ENCODE measurements at places on chromosomes 12 and 14.

DNA sequence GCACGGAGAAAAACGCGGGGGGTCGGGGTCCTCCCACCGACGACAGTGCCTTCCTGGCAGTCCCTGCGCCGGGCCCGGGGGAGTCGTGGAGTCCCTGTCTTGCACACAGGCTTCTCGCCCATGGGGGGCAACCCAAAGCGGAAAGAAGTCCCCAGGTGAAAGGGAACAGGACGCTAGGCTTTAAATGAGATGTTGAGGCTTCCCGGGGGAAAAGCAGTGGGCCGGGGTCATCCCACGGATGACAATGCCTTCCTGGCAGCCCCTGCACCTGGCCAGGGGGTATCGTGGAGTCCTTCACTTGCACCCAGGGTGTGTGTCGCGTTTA, 162.9 kb upstream of the ALG10B start:
- no peak for DNase-seq

DNA sequence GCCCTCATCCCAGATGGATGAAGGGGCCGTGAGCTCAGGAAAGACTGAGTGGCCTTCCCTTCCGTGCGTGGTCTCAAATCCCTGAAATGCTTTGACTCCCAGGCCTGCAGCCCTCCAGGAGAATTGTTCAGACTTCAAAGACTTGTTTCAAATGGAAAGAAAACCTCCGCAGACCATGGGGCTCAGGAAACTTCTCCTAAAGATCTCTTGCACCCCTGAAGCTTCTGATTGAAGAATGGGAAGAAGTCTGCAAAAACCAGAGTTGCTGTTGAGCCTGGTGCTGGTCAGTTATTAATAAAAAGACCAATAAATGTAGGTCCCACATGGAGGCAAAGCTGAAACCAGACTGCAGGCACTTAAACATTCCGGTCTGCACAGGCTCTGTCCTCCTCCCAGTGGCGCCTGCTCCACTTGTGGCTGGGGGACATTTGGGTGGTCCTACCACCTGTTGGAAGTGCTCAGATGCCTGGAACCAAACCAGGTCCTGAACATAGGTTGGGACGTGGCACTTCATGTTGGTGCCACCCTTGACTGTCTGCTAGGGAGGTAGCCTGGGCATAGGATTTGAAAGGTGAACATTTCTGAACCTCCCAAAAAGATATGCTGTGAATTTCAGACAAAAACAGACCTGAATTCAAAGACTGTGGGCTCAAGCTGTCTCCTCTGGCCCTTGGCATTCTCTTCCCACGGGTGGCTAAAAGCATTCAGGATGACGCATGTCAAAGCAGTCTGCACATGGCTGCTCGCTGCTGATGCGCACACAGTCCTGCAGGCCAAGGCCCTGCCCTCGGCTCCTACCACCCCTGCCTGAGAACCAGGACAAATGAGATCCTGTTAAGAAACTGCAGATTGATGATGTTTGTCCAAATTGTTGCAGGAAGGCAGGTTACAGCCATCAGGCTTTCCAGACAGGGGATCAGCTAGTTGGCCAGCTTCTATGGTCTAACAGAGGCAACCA, 36.2 kb upstream of the MEG3 start:
- DNase-seq, result no peak

- DNase-seq, result no peak
Observed at GRCh38 chr14:66041582-66041981, 444.6 kb upstream of the CCDC196 start.

- no peak for DNase-seq
Observed at GRCh38 chr12:3630621-3631271, 122.2 kb downstream of the CRACR2A start.

GRCh38 chr12:97301576-97301975, 161.0 kb upstream of the RMST start:
- no peak for DNase-seq

DNA sequence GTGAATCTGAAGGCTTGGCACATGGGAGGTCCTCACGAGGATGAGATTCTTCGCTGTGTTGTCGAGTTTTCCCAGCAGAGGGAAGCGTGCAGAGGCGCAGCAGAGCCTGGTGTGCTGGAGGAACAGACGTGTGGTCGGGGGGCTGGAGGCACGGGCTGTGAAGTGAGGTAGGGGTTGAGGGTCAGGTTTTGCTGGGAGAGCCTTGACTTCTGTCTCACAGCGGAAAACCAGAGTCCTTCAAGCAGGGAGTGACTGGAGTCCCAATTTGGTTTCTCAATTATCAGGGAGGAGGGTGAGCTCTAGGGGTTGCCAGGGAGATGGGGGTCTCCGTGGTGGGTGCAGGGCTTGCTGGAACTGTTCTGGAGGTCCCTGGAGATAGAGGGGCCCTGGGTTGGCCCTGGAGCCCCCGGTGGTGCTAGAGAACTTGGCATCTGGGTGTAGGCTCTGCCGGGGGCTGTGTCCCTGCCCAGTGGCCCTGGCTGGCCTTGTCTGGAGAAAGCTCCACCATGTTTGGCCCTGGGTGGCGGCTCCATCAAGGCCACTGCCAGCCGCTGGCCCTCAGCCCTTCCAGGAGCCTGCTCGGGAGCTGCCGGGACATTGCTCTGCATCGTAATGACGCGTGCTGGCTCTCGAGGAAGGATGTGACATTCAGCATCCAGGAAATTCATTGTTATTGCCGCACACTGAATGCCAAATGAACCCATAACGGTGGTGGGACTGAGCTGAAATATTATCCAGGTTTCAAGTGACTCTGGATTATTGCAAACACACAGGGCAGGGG, 215.7 kb downstream of the KIF26A start:
- no peak for DNase-seq

- DNase-seq, result no peak
Observed at GRCh38 chr12:57011438-57012424, 4.6 kb downstream of the TAC3 start.

DNA sequence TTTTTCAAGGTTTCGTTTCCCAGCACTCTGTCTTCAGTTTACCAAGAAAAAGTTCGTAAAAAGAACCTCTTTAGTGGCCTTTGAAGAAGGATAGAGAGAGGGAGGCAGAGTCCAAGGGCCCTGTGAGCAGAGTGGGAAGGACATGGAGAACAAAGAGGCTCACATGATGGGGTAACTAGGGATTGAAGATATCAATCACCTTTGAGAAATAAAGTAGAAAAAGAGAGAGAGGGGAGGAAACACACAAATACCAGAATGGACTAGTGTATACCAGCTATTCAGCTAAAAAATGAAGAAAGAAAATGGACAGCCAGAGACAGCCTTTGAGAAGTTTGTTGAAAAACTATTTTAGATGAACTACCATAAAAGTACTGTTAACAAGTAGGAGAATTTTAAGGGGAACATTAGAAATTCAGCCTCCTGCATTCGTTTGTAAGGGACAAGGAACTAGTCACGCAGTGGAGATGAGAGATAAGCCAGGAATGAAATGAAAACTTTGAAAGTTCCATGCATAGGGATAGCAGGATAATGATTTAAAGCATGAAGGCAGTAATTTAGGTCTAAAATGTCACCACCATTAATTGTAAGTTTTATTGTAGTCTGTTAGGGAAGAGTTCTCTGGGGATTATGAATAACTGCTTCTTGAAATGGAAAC, 82.1 kb downstream of the SPTSSA start:
- DNase-seq, result no peak

GRCh38 chr14:95774265-95775160, 60.6 kb upstream of the TCL1A start:
- DNase-seq, result peak; percentile 3

GRCh38 chr14:96792003-96792402, 5.2 kb upstream of the VRK1 start:
- no peak for DNase-seq

DNA sequence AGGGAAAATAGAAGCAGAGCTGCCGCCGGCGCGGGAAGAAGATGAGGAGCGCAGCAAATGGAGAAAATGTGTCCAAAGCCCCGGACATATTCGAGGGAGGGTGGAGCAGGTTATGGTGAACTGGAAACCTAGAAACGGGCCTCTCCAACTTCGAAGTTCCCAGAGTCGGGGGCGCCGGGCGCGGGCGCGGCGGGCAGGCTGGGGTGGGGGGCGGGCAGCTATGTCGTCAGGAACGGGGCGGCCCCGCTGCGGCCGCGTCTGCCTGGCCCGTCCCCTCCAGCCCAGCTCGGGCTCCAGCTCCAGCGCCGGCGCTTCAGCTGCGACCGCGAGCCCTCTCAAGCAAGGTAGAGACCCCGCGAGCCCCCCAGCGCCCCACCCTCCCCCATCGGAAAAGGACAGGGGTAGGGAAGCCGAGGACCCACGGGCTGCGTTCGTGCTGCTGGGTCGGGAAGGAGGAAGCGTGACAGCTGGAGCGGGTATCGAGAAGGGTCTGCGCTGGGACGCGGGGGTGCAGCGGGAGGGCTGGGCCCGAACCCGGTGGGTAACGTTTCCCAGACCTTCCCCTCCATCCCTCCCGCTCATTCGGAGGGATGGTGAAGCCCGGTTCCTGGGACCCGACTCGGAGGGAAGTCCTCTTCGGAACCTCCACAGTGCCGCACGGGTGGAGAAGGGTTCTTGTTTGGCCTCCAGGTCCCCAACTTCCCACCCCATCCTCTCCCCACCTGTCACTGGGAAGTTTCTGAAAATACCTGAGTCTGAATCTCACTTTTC, 1.0 kb downstream of the DGKA start:
- DNase-seq, result no peak

GRCh38 chr12:66065641-66066136, 64.9 kb downstream of the LLPH start:
- no peak for DNase-seq

DNA sequence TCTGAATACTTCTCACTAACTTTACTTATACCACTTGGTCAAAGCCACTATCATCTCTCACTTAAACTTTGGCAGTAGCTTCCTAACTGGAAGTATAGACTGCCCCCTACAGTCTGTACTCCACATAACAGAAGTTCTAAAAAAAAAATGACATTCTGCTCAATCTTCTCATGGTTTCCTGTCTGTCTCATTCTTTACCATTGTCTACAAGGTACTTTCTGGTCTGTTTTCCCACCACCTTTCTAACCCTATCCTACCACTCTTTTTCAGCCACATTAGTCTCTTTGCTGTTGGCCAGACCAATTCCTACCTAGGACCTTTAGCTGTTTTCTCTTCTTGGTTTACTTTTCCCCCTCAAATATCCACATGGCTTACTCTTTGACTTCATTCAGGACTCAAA, 14.7 kb downstream of the CPSF6 start:
- DNase-seq, result no peak

- DNase-seq, result no peak
Observed at GRCh38 chr12:92601176-92601575, 101.6 kb upstream of the PLEKHG7 start.

- DNase-seq, result no peak
Observed at GRCh38 chr12:132559652-132560363, 50.6 kb downstream of the LRCOL1 start.

DNA sequence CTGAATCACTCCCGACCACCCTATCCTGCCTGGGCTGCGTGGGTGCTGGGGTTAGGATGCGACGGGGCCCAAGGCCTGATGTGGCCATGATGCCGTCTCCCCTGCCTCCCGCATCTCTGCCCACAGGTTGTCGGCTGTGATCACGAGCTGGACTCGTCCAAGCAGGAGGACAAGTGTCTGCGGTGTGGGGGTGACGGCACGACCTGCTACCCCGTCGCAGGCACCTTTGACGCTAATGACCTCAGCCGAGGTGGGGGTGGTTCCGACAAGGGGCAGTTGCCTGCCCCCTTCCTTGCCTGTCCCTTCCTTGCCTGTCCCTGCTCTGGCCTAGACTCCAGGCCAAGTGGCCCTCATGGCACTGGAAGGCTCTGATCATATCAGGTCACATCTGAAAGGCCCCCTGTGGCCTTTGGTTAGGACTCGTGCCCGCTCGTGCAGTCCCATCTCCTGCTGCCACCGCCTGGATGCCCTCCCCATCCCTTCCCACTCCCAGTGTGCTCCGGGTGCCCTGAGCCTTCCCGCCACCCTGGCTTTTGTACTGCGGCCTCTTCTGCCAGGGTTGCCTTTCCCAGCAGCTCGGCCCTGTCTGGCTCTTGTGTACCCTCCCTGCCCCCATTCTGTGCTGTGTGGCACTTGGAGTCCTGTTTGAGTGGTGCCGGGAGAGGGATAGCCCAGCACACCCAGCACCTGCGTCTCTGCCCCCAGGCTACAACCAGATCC, 13.6 kb downstream of the PAPLN start:
- no peak for DNase-seq

GRCh38 chr14:61678975-61679374, 16.3 kb upstream of the HIF1A start:
- DNase-seq, result no peak

- no peak for DNase-seq
Observed at GRCh38 chr14:76307786-76308780, 67.9 kb upstream of the ESRRB start.

DNA sequence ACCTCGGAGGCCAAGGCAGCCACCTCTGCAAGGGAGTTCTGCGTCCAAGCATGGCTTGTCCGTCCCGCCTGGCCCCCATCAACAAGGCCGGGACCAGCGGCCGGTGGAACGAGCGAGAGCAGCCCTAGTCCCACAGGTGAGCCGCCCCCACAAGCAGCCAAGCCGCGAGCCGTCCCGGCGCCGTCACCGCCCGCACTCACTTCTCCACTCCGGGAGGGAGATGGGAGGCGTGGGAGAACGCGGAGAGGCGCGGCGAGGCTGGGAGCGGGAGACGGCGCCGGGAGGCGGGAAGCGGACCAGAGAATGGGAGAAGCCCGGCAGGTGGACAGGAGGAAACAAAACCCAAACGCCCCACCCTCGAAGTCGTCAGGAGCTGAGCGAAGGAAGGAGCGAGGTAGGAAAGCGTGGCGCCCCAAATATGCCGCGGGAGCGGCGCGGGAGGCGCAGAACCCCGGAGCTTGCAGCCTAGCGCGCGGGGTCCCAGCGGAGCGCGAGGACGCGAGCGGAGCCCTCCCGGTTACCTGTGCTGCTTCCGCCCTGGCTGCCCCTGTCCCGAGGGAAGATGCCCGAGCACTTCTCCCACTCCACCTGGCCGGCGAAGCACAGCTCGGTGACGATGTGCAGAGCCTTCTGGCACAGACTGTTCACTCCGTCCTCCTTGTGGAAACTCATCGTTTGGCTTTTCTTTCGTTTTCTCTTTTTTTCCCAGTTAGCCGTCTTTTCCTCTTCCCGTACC, 600 bp downstream of the SYT10 start:
- DNase-seq, result no peak

DNA sequence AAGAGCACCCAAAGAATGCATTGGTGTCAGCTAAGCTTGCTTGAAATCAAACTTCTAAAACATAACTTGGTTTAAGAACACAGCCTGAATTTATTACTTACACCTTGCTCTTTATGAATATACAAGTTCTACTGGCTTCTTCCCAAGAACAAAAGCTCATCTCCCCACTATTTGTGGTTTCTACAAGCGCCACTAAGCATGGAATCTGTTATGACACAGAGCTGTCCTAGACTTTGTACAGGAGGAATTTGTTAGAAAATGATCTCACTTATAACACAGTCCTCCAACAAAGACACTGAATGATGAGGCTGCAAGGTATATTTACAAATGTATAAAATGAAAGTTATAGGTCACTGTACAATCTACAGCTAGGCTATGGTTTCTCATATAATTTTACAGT, 452.1 kb downstream of the BCAT1 start:
- peak; percentile 54 for DNase-seq

GRCh38 chr14:106269451-106270204, 743.2 kb downstream of the TMEM121 start:
- DNase-seq, result no peak

DNA sequence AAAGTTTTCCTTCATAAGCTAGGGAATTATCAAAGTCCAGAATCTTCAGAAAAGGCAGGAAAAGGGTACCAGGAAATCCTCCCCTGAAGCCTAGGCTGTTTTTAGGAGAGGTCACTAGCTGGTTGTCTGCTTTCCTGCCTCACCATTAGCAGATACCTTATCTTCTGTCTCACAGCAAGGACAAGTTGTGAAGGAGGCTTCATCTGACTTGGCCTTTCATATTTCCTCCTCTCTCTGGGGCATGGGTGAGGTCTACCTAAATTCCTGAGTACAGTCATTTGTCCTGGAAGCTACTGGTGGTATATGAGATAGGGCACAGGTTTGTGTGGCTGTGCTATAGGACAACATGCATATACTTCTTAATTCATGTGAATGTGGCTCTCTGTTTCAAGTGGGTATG, 2.3 kb downstream of the FOXJ2 start:
- DNase-seq, result no peak

Data from non-pigmented ciliary epithelial cell (primary cell).